ENCODE measurements at places on chromosomes 12 and 14.

- DNase-seq, result no peak
These were observed 166.4 kb downstream of the SLC15A4 start for GRCh38 chr12:128657378-128657777.

DNA sequence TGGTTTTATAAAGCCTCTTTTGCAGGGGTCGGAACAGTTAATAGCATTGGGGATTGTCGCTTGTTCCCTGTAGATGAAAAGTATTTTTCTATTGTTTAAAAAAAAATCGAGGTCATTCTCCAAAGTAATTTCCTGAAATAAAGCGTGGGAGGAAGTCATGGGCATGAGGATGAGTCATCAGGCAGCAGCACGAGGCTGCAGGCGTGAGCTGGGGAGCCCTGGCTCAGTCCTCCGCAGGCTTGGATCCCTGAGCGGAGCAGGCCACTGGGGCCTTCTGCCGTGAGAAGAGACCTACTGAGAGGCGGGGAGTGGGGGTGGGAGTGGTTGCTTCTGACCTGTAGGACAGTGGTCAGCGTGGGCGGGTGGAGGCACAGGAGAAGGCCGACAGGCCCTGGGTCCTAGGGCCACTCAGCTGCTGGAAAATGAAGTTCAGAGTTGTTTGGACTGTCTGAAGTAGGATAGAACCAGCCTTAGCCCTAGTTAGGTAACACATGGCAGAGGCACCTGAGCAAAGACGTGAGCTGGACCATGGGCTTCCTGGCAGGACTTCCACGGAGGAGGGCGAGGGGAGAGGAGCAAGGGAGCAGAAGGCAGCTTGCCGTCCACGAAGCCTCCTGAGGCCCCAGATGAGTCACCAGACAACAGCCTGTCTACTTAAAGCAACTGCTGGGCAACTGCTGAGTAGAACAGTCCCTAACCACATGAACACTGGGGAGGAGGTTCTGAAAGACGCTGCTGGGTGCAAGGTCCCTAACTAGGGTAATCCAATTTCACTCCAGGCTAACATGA lies 21.1 kb upstream of the LGALS3 start:
- DNase-seq, result no peak

DNA sequence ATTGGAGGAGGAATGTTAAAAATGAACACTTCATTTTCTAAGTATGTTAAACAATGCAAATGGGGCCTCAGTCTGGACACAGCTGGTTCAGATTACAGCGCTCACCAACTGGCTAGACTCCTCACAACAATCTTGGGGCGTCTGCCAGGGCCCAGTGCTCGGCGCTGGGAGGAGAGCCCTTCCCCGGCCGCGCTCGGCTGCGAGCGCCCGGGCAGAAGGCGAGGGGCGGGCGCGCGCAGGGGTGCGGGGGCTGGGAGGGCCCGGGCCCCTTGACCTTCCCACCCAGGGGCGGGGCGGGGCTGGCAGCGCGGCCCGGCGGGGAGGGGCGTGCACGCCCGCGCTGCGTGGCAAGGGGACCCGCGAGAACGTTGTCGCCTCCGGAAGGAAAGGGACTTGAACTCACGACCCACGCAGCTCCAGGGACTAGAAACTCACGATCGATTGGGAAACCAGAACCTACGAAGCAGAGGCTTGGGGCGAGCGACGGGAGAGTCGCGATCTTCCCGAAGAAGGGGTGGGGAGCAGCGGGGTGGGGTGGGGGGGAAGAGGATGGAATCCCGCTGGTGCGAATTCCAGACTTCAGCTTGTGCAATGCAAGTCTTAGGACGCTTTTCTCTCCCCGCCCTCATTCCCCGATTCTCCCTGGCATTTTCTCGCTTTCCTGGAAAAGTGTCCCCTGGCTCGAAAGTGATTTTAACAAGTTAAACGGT lies at the start of gene FBLN5:
FBLN5 (minus strand) TSS at position 220 of the 710 bp plus-strand sequence. CDS start 465 bp downstream, outside the sequence.
- DNase-seq, result no peak

- no peak for DNase-seq
These were observed 42.1 kb downstream of the SCARB1 start for GRCh38 chr12:124821252-124822200.

GRCh38 chr14:79571366-79571765 lies 639.9 kb downstream of the DIO2 start:
- no peak for DNase-seq

GRCh38 chr14:26124896-26125438 lies 472.9 kb downstream of the NOVA1 start:
- DNase-seq, result no peak

DNA sequence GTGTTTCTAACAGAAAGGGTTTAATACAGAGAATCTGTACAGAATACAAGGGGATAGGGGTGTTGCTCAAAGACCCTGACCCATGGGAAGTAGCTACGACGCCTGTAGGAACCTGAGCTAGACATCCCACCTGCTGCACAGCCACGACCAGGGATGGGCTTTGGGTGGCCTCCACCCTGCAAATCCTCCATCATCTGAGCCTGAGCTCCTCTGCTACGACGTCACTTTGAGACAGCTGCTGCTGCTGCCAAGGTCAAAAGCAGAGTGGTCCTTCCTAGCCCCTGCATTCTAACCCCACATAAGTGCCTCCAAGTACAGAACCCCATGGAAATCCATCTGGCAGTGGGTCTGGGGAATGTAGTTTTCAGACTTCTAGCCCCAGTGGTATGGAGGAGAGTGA lies 43.8 kb downstream of the JAG2 start:
- no peak for DNase-seq

GRCh38 chr14:105419195-105420091 lies at the start of gene MTA1:
TSS of gene MTA1 (plus strand) at chr14:105419827. CDS start at chr14:105420036, 209 bp downstream.
- no peak for DNase-seq

DNA sequence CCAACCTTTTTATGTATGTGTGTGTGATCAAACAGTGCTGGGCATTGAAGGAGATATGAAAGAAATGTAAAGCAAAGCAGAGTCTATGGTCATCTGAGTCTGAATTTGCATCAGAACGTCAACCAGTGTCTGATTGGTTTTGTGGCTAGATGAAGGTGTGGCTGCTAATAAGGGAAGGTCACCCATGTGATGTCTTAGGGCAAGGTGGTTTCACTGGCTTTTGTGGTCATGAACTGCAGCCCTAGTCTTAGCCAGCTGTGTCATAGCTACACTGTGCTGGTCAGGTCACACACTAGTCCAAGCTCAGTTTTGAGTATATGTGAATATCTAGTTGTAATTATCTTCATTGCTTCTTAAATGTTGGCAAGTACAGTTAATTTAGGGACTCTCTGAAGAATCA lies 105.8 kb downstream of the TGFB3 start:
- DNase-seq, result no peak

GRCh38 chr12:123165537-123165936 lies 14.6 kb upstream of the PITPNM2 start:
- DNase-seq, result no peak

DNA sequence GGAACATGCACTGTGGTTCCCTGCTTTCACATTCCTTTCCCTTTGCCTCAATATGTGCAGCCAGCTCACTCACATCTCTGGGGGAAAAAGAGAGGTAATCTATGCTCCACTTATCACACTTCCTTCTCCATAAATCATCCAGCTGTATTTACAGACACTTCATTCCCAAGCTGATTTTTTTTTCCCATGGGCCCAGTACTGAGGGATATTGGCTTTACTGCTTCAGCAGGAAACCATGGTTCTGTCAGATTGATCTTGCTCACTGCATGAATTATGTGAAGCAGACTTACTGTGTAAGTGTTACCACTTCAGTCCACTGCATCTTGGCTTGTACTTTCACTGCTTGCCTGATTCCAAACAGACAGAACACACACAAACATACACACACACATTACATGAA lies 555.6 kb downstream of the CCER1 start:
- no peak for DNase-seq

GRCh38 chr12:27426743-27427487 lies 19.6 kb upstream of the SMCO2 start:
- DNase-seq, result no peak

- no peak for DNase-seq
These were observed 232.1 kb upstream of the TBX3 start for GRCh38 chr12:114916124-114916523.

GRCh38 chr12:94677778-94678177 lies 27.4 kb upstream of the TMCC3 start:
- no peak for DNase-seq

GRCh38 chr14:58315606-58316005 lies 17.3 kb downstream of the ARID4A start:
- no peak for DNase-seq

GRCh38 chr12:68821357-68822188 lies 13.6 kb downstream of the MDM2 start:
- no peak for DNase-seq

GRCh38 chr12:128914908-128915563 lies 61.8 kb downstream of the GLT1D1 start:
- no peak for DNase-seq

DNA sequence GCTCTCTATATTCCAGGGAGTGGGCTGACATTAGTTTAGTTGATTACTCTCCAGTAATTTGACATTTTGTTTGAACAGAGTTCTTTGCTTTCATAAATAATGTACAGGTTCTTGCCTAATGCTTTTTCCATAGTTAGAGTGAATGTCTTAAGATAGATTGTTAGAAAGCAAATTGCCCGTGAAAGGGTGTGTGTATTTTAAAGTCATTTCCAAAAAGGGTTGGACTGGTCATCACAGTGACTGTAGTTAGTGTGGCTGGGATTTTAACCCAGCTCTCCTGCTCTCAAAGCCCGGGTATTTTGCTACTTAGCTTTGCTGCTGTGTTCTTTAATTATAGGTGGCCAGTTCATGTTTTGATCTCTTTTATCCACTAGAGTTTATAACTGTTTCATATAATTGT lies 74.2 kb downstream of the DNAH10 start:
- DNase-seq, result no peak

GRCh38 chr14:87547536-87547935 lies 445.4 kb downstream of the GALC start:
- DNase-seq, result no peak

DNA sequence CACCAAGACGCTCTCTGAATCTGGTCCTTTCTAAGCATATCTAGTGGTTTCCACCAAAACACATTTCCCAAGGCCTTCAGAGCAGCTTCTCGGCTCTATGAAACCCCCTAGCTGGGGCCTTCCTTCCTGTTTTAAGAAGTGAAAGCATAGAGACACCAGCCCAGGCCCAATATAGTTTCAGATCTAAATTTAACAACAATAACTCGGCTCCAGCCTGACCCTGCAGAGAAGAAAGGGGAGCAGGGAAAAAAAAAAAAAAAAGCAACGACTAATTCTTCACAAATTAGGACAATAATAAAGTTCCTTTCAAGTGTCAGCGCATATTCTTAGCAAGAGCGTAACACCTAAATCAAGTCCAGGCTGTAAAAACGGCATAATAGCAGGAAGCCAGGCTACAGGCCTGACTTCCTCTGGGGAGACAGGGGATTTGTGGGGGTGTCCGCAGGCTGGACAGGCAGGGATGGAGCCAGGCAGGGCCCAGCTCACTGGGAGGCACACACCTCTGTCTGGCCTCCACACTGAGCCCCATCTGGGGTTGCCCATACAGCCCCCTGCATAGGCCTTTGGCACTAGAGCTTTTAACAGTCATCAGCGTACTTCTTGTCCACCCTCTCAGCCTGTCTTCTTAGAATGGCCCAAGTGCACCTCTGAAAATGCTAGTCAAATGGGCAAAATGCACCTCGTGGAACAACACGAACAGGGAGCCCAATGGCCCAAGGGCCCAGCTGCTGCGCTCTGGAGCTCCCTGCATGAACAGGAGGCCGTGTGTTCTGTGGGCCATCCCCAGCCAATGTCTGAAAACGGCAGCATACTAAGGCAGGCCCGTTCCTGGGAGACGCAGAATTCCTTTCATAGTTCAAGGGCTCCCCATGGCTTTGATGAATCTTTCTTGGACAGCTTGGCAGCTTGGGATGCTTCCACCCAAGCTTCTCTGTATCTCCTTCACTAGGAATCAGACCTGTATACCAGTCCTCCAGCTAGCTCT lies 772.9 kb downstream of the MED13L start:
- no peak for DNase-seq

- DNase-seq, result no peak
These were observed 33.6 kb downstream of the SDR9C7 start for GRCh38 chr12:56900583-56900982.

Data from activated CD4-positive, CD25-positive, alpha-beta regulatory T cell (primary cell).